ENCODE measurements at places on chromosomes 3 and 15. TPM values are rescaled to one million over a fixed set of nuclear protein-coding genes. Genes with fewer than 3 reads are reported as not detected.

GRCh38 chr3:72816862-72817355 lies 31.3 kb downstream of the SHQ1 start:
- no peak for DNase-seq

- no peak for DNase-seq
Observed at GRCh38 chr3:30114918-30115317, 491.5 kb upstream of the TGFBR2 start.

GRCh38 chr3:159848348-159849118 lies 140.1 kb upstream of the IL12A start:
- DNase-seq = no peak

DNA sequence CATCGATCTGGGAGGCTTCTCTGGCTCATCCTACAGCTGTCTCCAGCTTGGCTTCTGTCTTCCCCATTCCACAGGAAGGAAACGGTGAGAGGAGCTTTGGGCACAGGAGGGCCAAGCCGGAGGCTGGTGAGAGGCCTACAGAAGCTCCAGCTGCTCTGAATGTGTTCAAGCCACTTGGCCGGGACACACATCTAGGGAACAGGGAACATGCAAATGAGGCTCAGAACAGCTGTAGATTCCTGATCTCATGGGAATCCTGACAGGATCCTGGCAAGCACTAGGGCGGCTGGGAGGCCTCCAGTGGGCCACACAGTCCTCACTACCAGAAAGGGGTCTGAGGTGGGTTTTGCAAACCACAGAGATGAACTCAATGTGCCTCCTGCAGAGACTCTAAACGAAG lies 13.7 kb downstream of the SEMA5B start:
- no peak for DNase-seq

SLC38A3 gene
- total RNA-seq = not detected
